ENCODE measurements at places on chromosomes 1 and 21.

DNA sequence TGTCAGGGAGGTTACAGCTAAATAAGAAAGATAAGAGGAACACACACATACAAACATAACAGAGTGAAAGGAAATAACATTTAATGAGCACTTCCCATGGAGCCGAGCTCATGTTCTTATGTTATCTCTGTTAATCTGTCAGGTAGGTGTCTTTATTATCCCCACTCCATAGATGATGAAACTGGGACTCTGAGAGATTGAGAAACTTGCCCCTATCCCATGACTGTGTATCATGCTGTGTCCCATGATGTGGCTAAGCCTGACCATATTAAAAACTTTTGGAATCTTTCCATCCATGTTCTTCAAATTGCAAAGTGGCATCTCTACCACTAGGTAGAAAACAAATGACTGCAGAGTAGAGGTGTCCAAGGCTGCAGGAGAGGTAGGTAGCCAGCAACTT is 285.2 kb upstream of the SGIP1 start:
- DNase-seq: no peak

DNA sequence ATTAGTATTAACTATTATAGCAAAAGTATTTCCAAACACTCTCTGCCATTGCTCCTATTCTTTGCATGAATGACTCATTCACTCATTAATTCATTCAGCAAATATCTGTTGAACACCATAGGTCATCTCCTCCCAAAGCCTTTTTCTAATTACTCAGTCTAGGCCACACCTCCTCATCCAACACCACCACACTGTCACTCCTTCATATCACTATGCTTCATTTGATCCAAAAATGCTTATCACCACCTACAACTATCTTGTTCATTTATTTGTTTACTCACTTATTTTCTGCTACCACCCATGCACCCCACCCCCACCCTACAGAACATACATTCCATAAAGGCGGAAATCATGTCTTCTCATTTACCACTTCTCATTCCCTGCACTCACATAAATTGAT is 94.4 kb upstream of the TNFSF4 start:
- no peak for DNase-seq

- DNase-seq: no peak
Measured at GRCh38 chr21:27173053-27173452, 206.2 kb upstream of the ADAMTS5 start.

GRCh38 chr1:54477153-54477561 is 70.9 kb upstream of the ACOT11 start:
- no peak for DNase-seq

DNA sequence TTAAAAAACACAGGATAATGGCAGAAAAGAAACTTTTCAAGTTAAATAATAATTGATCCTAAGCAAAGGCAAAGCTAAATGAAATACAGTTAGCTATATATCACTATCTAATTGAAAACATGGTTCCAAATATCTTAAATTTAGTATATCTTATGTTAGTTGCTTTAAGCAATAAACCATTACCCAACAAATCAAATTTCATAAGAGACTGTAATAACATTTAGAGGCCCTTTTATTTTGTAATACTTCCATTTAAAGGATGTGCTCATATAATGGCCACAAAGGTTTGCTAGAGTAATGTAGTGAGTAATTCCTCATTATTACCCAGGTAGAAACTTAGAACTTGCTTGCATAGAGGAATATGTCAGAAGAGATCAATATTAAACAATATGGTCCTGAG is 32.3 kb downstream of the RPL5 start:
- no peak for DNase-seq

- no peak for DNase-seq
Measured at GRCh38 chr1:240210026-240210425, 118.3 kb downstream of the FMN2 start.

GRCh38 chr1:156214024-156214748 is 1.4 kb downstream of the PMF1 start:
- DNase-seq: no peak

GRCh38 chr1:185376840-185377635 is 60.0 kb upstream of the IVNS1ABP start:
- peak; percentile 67 for DNase-seq

GRCh38 chr1:225974454-225974853 is 24.7 kb downstream of the SDE2 start:
- DNase-seq: no peak

DNA sequence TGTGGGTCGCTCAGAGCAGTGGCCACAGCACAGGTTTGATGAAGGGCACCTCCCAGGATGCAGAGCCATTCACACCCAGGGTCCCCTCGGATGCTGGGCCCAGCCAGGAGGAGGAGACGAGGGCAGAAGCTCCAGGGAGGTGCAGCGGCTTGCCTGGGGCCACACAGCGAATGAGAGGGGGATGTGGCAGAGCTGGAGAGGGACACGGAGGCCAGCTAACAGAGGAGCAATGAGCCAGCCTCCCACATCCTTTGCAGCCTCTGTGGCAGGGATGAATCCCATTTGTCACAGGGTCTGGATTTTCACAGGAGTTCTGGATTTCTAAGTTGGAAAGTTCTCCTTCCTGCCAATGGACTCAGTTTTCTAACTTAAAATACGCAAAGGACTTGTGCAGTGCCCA is 35.9 kb downstream of the CHD5 start:
- no peak for DNase-seq

- no peak for DNase-seq
Measured at GRCh38 chr1:22203335-22203734, 60.4 kb upstream of the WNT4 start.

DNA sequence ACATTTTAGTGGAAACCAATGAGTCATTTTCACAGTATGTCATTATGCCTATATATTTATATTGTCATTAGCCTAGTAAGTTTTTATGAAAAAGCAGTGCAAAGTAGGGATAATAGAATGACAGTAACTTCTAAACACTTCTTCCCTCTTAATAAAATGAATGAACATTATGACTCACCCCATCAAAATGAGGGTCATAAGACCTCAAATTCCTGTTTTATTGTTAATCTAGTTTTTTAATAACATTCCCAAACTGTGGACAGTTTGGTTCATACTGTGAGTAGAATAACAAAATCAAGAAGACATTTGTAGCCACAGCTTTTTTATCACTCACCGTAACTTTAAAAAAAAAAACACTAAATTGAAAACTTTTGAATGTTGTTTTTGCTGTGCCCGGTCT is 160.5 kb downstream of the LRRC40 start:
- DNase-seq: peak; percentile 33

DNA sequence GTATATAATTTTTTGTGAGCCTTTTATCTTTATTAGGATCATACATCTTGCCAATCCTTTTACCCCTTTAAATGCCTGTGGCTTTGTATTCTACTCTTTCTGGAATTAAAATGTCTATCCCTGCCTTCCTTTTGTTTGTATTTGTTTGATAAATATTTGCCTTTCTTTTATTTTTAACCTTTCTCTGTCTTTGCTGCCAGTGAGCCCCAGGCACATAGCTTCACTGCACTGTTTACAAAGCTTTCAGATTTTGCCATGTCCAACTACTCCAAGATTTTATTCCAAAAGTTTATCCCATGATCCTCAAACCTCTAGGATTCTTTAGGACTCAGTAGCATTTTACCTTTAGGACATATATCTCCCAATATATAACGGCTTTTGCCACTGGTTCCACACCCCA is 281.2 kb downstream of the PAPPA2 start:
- DNase-seq: no peak

- no peak for DNase-seq
Measured at GRCh38 chr21:42833439-42833815, 45.9 kb downstream of the WDR4 start.

DNA sequence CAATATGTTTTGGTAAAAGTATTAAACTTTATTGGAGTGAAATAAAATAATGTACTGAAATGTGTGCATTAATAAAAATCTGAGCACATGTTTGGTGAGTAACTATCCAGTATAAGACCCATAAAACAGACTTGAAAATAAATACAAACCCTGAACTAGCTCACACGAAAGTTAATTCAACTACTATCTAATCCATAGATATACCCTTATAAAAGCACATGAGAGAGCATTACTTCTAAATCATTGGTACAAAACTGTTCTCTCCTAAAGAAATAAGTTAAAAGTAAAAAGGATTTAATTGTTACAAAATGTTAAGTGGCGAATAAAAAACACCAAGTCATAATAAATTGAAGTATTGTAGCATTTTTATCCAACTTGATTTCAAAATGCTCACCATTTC is 295.6 kb downstream of the PTPRC start:
- DNase-seq: no peak

GRCh38 chr21:33019885-33020557 is 5.7 kb upstream of the OLIG2 start:
- DNase-seq: no peak

GRCh38 chr1:61936839-61937238 is 194.6 kb downstream of the PATJ start:
- no peak for DNase-seq

GRCh38 chr1:201302163-201303152 is 19.2 kb downstream of the PKP1 start:
- no peak for DNase-seq

DNA sequence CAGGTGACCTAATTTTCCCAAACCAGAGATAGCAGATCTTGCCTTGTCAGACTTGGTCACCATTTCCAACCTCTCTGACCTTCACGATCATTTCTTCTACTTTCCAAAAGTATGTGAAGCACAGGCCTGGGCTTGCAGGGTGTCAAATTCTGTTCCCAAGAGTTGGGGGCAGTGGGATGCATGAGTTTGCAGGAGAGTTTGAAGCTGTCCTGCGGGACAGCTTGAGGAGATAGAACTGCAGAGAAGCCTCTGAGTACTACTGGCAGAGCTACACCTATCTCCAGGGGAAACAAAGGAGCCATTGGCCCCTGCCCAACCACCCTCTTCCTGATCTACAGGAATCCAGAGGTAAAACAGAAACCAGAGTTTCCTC is 11.3 kb downstream of the TXNIP start:
- DNase-seq: no peak

DNA sequence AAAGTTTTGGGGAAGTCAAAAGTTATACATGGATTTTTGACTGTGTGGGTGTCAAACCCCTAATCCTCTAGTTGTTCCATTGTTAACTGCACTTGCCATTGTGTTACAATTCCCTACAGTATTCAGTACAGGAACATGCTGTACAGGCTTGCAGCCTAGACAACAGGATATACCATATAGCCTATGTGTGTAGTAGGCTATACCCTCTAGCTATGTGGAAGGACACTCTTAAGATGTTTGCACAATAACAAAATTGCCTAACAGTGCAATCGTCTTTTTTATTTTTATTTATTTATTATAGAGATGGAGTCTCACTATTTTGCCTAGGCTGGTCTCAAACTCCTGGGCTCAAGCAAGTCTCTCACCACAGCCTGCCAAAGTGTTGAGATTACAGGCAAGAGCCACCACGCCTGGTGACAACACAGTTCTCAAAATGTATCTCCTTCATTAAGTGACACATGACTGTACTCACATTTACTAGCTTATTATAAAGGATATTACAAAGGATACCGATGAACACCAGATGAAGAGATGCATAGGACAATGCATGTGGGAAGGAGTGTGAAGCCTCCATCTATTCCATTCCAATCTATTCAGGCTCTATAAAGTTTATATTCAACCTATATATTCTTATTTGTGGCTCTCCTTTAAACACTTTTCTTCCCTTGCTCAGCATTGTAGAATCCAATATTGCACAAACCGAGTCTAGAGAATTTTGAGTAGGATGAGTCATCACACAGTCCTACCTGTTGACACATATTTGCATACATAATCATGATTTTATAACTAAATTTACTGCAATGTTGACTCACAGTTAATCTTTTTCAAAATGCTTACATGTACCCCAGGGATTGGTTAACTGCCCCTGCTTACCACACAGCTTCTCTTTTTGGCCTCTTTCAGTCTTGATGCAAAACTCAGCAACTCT is 28.4 kb upstream of the CEP350 start:
- peak; percentile 59 for DNase-seq

DNA sequence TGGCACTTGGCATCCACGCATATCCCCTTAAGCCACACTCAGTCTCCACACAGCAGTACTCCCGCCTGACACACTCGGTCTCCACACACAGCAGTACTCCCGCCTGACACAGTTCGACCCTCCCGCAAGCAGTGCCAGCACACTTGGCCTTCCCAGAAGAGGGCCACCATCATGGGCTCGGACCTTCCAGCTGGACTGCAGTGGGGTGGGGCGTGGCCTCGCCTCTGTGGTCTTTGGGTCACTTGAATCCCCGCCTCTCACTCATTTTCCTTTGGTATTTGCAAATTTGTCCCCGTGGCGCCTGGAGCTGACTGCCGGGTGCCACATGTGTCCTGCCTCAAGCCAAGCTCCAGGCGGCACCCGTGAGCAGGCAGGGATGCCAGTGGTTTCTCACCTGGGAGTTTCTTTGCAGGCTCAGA is 63.7 kb downstream of the FAAP20 start:
- DNase-seq: no peak

DNA sequence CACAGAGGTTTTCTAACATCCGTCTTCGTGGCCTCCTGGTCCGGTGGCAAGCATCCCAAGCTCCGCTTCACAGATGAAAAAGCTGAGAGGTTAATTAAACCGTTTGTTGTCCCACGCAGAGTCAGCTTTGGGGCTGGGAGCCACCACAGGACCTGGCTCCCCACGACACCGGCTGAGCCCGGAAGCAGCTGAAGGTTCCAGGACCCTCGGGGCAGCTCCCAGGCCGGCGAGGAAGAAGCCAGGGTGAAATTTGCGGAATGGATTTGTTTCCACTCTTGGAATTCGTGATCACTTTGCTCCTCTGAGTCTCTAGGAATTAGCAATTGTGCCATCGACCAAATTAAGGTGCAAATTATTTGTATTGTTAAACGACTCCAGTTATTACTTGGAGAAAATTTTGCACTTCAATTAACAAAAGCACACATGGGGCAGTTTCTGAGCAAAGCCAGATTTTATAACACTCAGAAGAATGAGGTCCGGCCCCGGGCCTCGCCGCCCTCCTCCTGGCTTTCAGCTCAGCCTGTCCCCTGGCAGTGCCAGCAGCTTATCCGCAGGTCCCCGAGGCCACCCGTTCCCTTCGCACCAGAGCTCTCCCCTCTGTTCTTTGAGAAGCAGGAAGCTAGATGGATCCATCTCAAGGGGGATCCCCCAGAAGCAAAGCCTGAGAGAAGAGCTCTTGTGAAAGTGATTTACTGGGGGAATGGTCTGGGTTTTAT is 69.1 kb downstream of the SIK1 start:
- no peak for DNase-seq

DNA sequence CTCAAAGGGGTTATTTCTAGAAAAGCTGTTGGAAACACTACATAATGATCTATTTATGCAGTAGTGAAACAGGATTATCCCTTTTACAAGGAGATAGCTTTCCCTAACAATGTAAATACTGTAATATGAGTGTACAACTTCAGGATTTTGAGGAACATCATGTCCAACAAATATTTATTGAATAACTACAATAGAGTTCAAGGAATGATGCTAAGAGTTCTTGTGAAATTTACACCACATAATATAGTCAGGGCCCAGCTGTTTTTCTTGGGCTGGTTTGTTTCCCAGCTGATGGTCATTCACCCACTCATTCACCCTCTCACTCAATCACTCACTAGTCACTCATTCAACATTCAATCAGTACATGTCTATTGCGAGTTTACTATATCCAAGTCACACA is 12.3 kb upstream of the LYPLAL1 start:
- no peak for DNase-seq

All from AG04449 (cell line).